MV-4-11 (cell line): ENCODE measurements at places on chromosomes 6 and 20.

- DNase-seq, result peak; percentile 86
These were observed 23.6 kb upstream of the STX16 start for GRCh38 chr20:58627212-58628072.

GRCh38 chr6:45438849-45439406 lies 61.2 kb upstream of the SUPT3H start:
- peak; percentile 32 for DNase-seq

DNA sequence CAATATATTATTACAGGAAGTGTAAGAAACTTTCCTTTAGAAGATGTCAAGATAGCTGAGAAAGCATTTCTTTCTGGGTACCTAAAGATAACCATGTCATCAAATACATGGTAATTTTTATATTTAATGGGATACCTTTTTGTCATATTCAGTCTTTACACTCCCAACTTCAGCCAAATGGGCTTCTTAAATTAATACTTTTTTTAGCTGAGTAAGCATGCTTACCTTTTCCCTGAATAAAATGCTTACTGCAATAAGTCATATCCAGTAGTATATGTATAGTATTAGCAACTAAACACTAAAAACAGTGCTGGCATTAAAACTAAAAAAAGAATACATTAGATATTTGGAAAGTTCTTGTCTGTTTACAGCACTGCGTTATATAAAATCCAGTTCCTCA lies 17.4 kb upstream of the PBOV1 start:
- no peak for DNase-seq

DNA sequence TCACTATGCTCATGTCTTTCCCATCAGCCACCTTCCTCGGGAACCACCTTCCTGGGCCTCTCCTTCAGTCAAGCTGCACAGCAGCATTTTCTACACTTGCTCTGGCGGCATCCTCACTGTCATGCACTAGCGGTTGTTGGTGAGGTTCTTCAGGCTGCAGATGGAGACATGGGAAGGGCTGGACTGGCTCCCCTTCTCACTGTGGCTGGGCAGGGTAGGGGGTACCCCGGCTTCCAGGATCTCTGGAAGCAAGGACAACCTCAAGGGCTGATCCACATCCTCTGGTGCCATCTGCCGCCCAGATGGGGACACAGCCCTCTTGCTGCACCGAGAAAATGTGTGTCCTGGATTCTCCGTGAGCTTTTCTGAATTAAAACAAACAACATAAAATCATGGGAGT lies 180.1 kb upstream of the RNF24 start:
- DNase-seq, result no peak

DNA sequence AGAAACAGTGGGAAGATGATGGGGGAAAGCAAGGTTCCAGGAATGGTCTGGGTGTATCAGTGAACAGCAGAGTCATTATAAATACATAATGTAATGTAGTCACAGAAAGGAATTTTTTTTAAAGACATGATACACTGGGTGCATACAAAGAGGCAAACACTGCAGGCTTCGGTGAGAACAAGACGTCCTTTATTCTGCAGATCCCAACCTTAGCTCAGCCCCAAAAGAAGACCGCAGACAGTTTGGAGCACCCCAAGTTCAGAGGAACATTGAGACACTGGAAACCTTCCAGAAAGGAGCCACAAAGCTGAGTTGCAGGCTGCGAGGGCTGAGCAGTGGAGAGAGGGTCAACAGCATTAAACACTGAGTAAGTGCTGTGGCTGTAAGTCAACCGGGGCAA lies 30.6 kb upstream of the FOXC1 start:
- DNase-seq, result no peak

DNA sequence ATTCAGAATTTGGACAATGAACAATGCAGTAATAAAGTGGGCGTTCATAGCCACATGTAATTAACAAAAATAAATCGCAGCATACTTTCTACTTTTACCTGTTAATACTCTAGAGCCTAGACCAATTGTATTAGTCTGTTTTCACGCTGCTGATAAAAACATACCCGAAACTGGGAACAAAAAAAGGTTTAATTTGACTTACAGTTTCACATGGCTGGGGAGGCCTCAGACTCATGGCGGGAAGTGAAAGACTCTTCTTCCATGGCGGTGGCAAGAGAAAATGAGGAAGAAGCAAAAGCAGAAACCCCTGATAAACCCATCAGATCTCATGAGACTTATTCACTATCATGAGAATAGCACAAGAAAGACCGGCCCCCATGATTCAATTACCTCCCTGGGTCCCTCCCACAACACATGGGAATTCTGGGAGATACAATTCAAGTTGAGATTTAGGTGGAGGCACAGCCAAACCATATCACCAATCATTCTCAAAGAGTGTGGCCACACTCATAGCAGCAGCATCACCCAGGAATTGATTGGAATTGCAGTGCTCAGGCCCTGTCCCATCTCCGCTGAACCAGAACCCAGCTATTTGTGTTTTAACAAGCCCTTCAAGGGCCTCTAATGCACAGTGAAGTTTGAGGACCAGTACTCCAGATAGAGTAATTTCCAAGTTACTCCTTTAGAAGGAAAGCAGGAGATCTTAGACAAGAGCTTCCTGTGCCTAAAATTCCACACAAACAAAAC lies 650.0 kb downstream of the KIF16B start:
- DNase-seq, result peak; percentile 88

DNA sequence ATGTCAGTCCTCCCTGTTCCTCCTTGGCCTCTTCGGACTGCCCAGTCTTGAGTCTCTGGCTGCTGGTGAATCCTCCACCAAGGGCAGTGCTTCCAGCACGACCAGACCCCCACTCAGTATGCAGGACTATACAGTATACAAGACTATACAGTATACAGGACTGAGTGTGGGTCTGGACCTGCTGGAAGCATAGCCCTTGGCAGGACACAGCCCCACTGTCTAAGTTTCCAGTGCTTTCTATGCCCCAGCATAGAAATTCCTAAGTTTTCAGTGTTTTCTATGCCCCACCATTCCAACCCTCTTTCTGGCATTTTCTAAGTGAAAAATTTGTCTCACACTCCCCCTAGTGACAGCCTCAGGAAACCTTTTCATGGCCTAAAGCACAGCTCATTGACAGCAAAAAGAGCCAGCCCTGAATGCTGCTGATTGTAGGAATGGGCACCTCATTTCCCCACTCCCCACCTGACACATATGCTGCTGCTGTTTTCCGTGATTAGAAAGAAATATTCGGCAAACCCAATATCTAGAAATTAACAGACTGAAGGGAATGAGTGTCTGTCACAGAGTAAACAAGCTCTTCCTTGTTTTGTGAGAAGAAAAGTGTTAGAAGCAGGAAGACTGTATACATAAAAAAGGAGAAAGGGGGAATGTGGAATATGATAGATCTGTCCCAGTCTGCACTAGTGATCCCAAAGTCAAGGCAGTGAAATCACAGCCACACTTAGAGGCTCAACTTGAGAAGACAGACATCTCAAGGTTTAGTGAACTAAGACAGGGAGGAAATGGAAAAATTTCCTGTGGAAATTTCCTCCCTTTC lies 206.9 kb downstream of the IBTK start:
- peak; percentile 19 for DNase-seq

DNA sequence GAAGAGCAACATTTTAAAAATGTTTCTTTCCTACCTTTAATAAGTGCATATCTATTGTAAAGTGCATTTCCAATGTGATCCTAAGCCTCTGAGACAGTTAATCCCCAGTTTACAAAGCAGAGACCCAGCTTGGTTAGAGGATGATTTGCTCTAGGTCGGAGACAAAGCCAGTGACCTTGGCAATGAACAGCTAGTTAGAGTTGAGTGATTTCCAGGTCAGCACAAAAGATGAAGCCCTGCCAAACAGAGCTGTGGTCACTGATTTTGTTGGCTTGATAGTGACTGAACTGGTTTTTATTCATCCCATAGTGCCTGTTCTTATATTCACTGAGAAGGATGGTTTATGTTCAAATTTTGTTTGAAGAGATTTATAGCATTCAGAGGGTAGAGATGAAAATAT lies 56.6 kb upstream of the CD83 start:
- DNase-seq, result no peak

GRCh38 chr6:142262231-142262630 lies 39.6 kb upstream of the ADGRG6 start:
- no peak for DNase-seq

DNA sequence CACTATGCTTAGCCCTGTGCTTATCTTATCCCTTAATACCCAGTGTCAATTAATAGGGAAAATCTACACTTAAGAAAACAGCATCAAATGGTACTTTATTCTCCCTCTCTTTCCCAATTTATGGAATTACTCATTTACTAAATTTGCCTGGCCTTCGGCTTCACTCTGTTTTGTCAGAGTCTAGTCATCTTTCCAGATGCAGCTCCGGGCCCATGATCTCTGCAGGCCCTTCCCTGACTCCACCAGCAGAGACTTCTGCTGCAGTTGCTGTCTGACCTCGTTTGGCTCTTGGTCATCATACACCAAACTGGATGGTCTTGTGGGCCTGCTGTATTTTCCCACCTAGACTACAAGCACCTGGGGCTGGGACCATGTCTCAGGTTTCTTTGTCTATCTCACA lies 27.4 kb downstream of the MRS2 start:
- no peak for DNase-seq

- DNase-seq, result no peak
These were observed 609 bp downstream of the PGM3 start for GRCh38 chr6:83192456-83192855.

- DNase-seq, result no peak
These were observed 228.7 kb upstream of the SLC35B3 start for GRCh38 chr6:8664070-8664469.
